ENCODE measurements at places on chromosomes 2 and 18.

GRCh38 chr2:188170356-188170755, 121.3 kb upstream of the GULP1 start:
- DNase-seq = no peak

DNA sequence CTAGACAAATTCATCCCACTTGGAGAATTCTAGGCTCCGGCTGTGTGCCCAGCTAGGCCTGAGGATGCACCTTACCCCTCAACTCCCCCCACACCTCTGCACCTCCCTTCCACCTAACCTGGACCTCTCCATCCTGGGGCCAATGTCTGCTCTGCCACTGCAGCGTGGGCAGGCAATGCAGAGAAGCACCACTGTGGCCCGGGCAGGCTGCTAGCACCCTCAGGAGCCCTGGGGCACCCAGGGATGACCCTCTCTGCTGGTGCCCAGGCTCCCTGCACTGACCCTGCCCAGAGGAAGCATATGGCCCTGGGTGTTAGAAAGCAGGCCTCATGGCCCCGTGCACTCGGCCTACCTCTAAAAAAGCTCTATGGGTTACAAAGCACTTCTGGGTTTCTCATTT, 49.6 kb downstream of the ADCY3 start:
- no peak for DNase-seq

DNA sequence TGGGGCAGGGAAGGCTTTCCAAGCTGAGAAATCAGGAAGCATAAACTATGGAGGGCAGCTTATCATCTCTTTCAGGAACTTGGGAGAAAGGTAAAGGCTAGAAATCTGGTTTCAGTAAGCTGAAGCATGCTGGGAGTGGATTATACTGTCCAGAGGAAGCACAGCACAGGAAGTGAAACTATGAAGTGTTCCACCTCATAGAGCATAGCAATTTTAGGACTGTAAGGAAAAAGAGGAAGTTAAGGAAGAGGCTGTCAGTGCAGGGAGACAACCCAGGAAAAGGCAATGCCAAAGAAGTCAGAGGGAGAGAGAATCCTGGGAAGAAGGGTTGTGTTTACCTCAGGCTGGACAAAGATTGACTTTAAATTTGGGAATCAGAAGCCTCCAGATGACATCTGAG, 51.9 kb downstream of the EFEMP1 start:
- no peak for DNase-seq

DNA sequence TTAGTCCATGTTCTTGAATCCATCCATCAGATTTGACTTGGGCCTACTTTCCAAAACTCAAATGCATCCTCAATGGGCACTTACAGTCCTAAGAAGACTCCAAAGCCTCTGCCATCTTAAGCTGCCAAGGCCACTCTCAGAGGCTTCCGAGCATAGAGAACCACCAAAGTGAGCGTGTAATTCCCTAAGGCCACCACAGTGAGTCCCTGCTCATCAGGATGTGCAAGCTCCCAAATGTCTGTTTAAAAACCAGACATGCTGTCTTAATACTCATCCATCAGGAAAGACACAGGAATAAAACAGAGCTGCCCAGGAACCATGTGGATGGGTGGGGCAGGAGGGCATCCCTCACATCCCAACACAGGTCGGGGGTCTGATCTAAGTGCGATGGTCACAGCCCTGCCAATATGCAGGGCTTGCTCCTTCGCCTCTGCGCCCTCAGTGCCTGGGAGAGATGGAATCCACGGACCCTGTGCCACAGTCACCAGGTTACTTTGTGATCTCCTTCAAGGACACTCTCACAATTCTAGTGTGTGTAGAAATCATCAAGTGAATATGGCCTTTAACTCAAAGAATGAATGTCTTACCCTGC, 80.4 kb downstream of the POLR1A start:
- DNase-seq = no peak

- no peak for DNase-seq
Measured at GRCh38 chr18:57087644-57088376, 59.1 kb upstream of the BOD1L2 start.

GRCh38 chr2:110748489-110748867, 16.1 kb downstream of the ACOXL start:
- DNase-seq = peak; percentile 50

DNA sequence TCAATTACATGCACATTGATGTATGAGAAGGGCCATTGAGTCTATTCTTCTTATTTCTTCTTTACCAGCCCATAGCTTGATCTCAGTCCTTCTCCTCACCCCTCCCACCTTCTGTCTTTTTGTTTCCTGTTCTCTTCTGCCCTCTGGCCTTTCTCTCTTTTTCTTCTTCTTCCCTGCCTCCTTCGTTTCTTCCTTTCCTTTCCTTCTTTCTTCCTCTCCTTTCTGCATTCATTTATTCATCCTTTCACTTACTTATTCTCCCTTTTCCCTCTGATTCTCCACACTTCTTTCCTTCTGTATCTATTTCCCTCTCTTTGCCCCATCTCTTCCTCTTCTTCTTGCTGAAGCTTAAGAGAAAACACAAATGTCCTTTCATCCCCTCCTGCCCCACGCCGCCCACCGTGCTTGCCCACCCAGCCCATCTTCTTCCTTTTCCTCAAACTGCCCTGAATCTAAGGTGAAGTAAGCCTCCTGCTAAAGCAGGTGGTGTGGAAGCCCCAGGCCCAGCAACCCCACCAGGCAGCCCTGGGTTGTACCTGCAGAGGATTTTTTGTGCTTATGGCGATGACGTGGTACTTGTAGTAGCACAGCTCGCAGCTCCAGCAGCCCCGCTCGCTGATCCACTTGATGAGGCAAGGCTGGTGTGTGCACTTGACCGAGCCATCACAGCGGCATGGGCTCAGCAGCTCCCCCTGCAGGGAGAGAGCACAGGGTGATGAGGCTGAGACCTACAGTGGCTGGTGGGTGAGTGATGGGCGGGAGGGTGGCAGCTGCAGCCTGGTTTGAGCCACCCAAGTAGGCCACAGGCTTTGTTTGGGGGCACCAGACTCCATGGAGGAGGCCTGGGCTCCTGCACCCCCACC, 89.0 kb downstream of the MARCHF4 start:
- peak; percentile 26 for DNase-seq

DNA sequence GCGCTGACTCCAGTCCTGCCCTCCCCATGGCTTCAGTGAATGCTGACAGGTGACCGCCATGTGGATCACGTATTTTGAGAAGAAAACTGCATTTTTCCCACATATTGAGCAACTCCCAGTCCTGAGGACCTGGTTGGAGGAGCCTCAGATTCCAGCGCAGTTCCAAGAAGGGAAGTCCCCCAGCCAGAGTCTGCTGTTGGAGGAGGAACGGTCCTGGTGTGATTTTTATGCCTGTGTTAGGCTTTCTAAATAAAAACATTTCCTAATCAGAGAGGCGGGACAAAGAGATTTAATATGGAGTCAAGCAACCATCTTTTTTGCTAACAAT, 32.3 kb upstream of the COL6A3 start:
- DNase-seq = no peak

GRCh38 chr2:61125123-61125710, 36.8 kb upstream of the C2orf74 start:
- DNase-seq = no peak

- no peak for DNase-seq
Measured at GRCh38 chr2:29187926-29188325, 72.7 kb downstream of the CLIP4 start.

DNA sequence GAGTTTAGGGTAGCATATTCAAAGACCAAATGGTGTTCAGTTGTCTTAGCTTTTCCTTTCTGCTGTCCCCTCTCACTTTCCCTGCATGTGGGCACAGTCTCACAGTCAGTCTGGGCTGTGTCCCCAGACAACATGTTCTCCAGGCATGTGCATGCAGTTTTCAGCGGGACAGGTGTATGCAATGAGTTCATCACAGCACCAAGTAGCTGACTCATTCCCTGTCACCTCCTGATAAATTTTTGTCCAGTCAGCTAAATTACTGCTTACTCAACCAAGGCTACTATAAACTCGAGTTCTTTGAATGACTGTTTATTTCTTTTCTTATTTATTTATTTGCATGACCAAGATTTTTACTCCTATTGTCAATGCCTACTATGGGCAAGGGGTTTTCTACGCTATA, 148.8 kb upstream of the CDH19 start:
- DNase-seq = no peak

- no peak for DNase-seq
Measured at GRCh38 chr18:49207361-49207760, 253.1 kb downstream of the DYM start.

GRCh38 chr2:109647636-109648035, 33.5 kb downstream of the SOWAHC start:
- DNase-seq = no peak

- DNase-seq = no peak
Measured at GRCh38 chr2:62461707-62462106, 44.3 kb downstream of the TMEM17 start.

GRCh38 chr18:32271672-32272208, 81.9 kb downstream of the MEP1B start:
- DNase-seq = peak; percentile 8

DNA sequence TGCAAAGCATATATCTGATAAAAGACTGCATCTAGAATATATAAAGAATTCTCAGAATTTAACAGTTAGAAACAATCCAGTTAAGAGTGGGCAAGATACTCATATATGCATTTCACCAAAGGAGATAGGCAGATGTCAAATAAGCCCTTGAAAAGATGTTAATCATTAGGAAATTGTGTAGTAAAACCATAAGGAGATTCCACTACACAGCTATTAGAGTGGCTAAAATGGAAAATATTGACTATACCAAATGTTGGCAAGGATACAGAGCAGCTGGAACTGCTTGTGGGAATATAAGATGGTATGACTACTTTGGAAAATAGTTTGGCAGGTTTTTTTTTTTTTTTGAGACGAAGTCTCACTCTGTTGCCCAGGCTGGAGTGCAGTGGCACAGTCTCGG, 59.5 kb downstream of the CAB39 start:
- no peak for DNase-seq

DNA sequence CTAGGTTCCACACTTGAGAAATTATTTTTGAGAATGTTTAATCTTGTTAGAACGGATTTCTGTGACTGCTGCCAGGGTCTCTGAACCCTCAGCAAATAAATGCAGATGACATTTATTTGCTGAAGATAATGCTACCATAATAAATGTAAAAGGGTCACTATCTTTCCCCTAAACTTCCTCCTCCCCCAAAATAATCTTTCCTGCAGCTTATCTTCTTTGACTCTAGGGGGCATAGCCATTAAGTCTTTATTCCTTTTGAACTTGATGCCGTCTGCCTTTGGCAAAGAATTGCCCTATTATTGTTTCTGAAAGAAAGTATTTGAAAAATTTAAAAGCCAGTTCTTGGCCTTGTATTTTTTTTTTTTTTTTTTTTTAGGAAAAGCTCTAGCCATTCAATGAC, 63.6 kb upstream of the ACSL3 start:
- DNase-seq = no peak

DNA sequence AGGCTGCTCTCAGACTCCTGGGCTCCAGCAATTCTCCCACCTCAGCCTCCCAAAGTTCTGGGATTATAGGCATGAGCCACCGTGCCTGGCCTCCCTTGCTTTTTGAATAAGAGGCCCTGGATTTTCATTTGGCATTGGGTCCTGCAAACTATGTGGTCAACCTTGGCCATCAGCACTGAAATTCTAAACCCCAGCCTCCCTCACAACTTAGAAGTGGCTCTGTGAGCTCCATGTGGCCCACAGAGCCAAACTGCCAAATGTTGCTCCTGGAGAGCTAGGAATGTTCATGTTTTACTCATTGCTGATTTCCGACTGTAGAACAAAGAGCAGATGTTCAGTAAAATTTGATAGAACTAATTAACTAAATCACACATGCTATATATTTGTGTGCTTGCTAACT, 210.6 kb upstream of the AGAP1 start:
- no peak for DNase-seq

GRCh38 chr2:84870306-84870705, 10.6 kb downstream of the TRABD2A start:
- DNase-seq = no peak

- DNase-seq = no peak
Measured at GRCh38 chr18:63444580-63444979, 22.3 kb upstream of the VPS4B start.
